ENCODE measurements at places on chromosomes 7 and 10.

GRCh38 chr7:110881721-110882120 lies 209.2 kb upstream of the LRRN3 start:
- DNase-seq = no peak

GRCh38 chr7:116560021-116560970 lies 35.5 kb downstream of the CAV1 start:
- DNase-seq = no peak

GRCh38 chr10:132117636-132118190 lies 52.0 kb downstream of the JAKMIP3 start:
- no peak for DNase-seq

DNA sequence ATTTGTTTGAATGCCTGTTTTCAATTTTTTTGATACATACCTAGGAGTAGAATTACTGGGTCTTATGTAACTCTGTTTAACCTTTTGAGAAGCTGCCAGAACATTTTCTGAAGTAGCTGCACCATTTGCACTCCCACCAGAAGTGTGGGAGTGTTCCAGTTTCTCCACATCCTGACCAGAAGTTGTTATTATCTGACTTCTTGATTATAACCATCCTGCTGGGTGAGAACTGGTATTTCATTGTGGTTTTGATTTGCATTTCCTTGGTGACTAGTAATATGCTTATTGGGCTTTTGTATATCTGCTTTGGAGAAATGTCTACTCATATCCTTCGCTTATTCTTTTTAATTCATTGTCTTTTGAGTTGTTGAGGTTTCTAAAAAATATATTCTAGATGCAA lies 117.2 kb upstream of the GLCCI1 start:
- no peak for DNase-seq

GRCh38 chr10:46546591-46547540 lies 9.6 kb downstream of the GPRIN2 start:
- no peak for DNase-seq

- no peak for DNase-seq
Observed at GRCh38 chr7:148849393-148850098, 34.5 kb downstream of the EZH2 start.

DNA sequence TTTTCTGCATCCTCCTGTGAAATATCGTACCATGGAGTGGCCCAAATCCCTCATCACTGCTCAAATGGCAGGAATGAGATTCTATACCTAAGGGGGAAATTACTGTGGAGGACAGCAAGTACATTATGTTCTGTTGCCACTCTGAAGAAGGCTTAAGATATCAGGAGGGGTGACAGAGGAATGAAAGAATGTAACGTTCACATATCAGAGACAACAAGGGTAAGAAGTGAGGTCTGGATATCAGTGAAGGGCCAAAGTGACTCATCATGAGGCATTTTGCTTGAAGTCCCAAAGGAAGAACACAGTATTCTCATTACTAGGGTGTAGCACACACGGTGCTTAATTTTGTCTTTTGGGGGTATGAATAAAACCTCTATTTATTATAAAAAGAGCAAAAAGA lies 71.5 kb upstream of the SLC13A1 start:
- no peak for DNase-seq

DNA sequence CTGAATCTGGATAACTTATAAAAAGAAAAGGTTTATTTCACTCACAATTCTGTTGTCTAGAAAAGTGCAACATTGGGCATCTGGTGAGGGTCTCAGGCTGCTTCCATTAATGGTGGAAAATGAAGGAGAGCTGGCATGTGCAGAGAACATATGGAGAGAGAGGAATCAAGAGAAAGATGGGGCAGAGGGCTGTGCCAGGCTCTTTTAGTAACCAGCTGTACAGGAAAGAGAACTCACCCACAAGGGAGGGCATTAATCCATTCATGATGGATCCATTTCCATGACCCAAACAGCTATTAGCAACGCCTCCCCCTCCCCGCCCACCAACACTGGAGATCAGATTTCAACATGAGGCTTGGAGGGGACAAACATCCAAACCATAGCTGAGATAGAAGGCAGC lies 61.7 kb upstream of the LYZL1 start:
- no peak for DNase-seq

GRCh38 chr10:48536916-48537890 lies 67.7 kb downstream of the ARHGAP22 start:
- no peak for DNase-seq

GRCh38 chr7:102426268-102427018 lies 6.9 kb upstream of the ORAI2 start:
- DNase-seq = peak; percentile 53

Measured in effector memory CD4-positive, alpha-beta T cell (primary cell).